HT-29 (cell line): ENCODE measurements at places on chromosomes 4 and X. TPM values are rescaled to one million over a fixed set of nuclear protein-coding genes. Genes with fewer than 3 reads are reported as not detected.

- DNase-seq, result no peak
These were observed 34.5 kb downstream of the FRMD7 start for GRCh38 chrX:132093239-132093860.

Gene DRD5
- not detected in 2 replicates for total RNA-seq

DNA sequence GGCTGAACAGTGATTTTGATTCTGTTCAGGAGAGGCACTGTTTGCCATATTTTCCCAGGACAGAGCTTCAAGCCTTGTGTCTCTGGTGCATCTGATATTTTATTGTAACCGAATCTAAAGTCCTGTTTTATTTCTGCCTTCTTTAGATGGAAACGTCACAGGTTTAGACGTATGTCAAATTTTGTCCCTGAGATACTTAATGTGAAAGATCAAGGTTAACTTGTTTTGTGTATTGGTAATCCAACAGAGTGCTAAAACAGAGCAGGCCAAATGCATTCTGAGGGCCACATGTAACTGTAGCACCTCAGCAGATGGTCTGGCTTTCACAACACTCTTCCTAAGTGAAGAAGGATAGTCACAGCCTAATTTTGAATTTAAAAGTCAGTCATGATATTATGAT, at the start of gene GNRHR:
GNRHR (minus strand) TSS at position 101 of the 400 bp plus-strand sequence; CDS start at position 48, 53 bp downstream.
- no peak for DNase-seq

GRCh38 chrX:85031505-85031904, 27.8 kb downstream of the APOOL start:
- no peak for DNase-seq

- DNase-seq, result no peak
These were observed 297.5 kb upstream of the DCAF8L1 start for GRCh38 chrX:28278726-28279125.

Gene CDKL2
- total RNA-seq, result not detected in 2 replicates

Gene ALAS2
- not detected in 2 replicates for total RNA-seq

GRCh38 chr4:182126603-182127002, 116.6 kb upstream of the TENM3 start:
- no peak for DNase-seq

- DNase-seq, result no peak
These were observed 28.7 kb upstream of the MUC7 start for GRCh38 chr4:70443329-70443728.

DNA sequence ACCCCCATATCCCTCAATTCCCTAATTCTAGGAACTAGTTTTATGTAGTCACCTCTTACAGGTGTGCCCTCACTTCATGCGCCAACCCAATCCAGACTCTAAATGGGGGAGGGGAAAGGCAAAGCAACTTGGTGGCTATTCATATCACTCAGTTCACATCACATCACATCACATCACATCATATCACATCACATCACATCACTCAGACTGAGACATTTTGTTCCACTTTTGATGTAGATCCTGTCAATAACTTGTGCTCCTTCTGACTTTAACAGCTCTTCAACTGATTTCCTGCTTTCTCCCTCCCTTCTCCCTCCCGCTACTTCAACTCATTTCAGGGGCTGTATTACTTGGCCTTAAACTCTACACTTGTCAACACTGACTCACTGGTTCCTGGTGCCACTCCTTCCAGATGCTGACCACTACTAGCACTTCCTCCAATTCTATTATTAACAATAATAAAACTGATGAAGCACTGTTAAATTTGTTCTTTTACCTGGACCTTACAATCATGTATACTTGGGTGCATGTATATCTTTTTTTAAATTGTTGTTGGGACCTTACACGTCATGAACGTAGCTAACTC, 29.1 kb upstream of the PLS3 start:
- DNase-seq, result no peak

DNA sequence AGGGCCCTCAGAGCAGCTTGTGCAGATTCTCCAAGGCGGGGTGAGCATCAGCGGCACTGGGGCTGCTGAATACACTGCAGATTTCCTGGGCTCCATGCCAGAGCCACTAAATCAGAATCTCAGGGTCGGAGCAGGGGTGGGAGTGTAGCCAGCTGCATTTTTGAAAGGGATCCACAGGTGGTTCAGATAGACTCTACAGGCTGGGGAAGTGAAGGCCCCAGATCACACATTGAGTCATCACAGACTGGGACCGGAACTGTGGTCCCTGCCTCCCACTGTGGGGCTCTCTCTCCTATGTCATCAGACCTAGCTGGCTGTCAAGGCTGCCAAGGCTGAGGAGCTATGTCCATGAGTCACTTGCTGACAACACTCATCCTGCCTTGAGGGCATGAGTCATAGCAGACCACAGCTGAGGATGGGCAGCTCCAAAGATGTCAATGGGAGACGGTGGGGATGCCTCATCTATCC, 162.3 kb upstream of the MAMLD1 start:
- DNase-seq, result peak; percentile 50

DNA sequence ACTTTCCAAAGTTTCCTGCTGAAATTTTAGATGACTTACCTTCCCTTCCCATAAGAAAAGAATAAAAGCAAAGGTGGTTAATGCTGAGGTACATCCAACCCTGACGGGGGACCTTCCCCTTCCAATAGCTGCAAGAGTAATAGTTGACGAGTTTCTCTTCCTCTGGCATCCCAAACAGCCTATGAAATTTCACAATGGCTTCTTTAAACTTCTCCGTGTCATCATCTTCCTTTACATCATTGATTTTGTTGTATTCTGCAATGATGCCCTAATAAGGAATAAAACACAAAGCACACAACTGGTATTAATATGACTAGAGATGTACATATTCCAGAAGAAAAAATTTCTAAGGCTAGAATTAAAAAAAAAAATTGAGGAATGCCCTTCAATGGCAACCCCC, 76.6 kb downstream of the TBC1D9 start:
- no peak for DNase-seq

DNA sequence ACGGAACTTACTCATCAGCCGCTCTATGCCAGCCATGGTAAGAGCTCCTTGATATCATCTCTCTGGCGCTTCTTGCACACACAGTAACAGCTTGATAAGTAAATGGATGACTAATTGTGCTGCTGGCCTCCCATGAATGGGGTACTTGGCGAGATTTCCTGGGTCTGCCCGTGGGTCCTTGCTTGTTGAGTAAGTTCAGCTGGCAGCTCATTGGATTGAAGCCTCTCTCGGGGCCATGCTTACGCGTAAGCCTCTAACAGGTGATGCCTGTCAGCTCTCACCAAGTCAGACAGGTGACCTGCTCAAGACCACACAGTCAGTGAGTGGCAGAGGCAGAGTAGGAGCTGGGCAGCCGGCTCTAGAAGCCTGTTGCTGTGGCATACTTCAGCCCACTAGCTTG, 7.7 kb downstream of the NSG1 start:
- no peak for DNase-seq

GRCh38 chr4:122539861-122540465, 80.9 kb downstream of the IL21 start:
- no peak for DNase-seq

Gene MPP1
- not detected in 2 replicates for total RNA-seq

DNA sequence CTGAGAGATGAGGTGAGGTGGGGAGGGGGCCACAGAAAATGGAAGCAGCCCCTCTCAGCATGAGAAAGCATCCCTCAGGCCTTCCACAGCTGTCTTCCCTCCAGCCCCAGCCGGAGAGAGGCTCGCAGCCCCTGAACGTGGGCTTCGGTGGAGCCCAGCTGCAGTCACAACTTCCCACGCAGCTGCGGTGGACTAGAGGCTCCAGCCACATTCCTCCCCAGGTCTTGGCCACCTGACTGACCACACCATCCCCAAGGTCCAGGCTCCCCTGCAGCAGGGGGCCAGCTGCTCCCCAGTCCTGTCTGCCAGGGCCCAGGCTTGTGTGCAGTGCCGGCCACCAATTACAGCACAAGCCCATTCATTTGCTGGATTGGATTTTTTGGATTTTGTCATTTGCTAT, 212.3 kb upstream of the BCOR start:
- DNase-seq, result no peak

DNA sequence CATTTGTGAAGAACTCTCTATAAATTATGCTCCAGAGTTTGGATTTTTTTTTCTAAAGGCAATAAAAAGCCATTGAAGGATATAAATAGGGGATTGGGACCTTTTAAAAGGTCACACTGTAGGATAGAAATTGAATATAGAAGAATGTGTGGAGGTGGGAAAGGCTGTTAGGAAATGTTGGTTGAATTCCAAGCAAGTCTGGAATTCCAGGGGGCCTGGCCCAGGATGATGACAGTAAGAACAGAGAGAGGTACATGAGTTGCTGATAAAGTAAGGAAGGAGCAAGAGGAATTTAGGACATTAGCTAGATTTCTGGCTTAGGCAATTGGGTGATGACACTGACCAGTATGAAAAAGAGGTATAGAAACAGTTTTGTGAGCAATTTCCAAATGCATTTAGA, 95.4 kb upstream of the USP38 start:
- no peak for DNase-seq

Gene EXOC1L
- not detected in 2 replicates for total RNA-seq

DNA sequence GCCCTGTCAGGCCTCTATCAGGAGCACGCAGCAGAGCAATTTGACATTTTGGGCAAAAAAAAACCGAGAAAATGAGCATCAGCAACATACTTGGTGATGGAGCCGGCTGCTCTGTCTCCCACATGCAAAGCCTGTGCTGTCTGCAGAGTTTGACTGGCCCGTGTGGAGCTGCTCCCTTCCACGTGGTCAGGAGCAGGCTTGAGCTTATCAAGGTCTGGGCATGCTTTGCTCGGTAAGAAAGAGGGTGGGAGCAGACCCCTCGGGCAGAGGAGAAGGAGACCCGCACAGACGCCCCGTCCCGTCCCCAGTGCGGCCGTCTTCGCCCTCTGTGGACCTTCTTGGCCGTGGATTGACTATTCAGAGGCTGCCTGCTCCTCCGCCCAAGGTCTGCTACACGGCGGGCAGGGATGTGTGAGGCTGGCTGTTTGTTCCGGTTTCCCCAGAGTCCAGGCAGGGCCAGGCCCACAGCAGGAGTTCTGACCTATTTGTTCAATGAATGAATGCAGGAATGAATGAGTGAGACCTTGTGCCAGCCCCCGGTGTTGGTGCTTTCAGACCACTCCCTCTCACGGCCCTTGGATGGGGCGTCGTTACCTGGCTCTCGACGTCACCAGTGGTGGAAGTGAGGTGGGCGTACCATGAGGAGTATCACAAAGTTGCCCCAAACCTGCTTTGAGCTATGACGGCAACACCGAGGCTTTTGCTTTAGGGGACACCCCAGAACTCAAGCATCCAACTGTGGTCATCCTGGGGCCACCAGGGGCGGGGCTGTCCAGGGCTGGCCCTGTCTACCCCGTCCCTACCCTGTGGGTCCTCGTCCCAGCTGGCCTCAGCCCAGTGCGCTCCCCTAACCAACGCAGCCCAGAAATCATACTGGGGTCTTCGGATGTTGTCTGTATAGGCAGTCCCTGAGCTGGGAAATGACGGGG, 54.7 kb upstream of the ADRA2C start:
- no peak for DNase-seq

Gene STEEP1
- total RNA-seq, result 38.0 and 38.3 TPM in 2 replicates
